ENCODE measurements at places on chromosomes 3 and 15.
A peak's percentile ranks its signal among the peaks of the same experiment; 100 is the strongest.

GRCh38 chr3:116299646-116300081 is 145.6 kb downstream of the LSAMP start:
- DNase-seq = no peak

DNA sequence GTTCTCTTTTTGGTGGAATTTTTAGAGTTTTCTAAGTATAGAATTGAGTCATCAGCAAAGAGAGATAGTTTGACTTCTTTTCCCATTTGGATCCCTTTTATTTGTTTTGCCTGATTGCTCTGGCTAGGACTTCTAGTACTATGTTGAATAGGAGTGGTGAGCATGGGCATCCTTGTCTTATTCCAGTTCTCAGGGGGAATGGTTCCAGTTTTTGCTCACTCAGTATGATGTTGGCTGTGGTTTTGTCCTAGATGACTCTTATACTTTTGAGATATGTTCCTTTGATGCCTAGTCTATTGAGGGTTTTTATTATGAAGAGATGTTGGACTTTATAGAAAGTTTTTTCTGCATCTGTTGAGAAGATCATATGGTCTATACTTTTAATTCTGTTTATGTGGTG is 72.5 kb downstream of the TNFAIP8L3 start:
- DNase-seq = no peak

GRCh38 chr3:196194542-196194915 is 16.7 kb downstream of the ZDHHC19 start:
- peak; percentile 89 for DNase-seq

DNA sequence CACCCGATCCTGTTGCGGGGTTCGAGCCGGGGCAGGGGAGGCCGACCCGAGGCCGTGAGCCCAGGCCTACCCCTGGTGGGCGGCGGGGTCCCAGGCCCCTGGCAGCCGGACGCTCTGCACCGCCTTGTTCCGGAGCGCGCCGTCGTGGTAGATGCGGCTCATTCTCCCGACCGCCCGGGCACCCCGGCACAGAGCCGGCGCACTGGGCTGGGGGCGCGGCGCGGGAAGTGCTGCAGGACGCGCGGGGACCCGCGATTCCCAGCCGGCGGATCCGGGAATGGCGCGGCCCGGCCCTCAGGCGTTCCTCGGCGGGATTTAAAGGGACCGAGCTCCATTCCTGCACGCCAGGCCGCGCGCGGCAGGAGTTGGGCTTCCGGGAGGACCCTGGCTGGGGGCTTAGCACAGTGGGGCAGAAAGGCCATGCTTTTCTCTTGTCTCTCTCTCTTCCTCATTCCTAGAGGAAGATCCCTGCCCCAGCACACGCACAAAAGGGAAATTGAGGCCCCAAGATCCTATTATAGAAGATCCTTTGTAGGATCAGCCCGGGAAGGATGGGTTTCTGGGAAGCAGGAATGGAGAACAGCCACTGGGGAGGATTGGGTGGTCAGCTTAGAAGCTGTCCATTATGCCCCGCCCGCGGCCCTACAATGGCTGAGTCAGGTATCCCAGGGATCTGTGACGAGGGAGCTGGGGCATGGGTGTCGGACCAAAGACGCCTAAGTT is at the start of gene ARPIN:
Gene ARPIN (minus strand): TSS at position 279 of the 723 bp plus-strand sequence. CDS start 117 bp downstream, at position 162.
- DNase-seq = no peak

DNA sequence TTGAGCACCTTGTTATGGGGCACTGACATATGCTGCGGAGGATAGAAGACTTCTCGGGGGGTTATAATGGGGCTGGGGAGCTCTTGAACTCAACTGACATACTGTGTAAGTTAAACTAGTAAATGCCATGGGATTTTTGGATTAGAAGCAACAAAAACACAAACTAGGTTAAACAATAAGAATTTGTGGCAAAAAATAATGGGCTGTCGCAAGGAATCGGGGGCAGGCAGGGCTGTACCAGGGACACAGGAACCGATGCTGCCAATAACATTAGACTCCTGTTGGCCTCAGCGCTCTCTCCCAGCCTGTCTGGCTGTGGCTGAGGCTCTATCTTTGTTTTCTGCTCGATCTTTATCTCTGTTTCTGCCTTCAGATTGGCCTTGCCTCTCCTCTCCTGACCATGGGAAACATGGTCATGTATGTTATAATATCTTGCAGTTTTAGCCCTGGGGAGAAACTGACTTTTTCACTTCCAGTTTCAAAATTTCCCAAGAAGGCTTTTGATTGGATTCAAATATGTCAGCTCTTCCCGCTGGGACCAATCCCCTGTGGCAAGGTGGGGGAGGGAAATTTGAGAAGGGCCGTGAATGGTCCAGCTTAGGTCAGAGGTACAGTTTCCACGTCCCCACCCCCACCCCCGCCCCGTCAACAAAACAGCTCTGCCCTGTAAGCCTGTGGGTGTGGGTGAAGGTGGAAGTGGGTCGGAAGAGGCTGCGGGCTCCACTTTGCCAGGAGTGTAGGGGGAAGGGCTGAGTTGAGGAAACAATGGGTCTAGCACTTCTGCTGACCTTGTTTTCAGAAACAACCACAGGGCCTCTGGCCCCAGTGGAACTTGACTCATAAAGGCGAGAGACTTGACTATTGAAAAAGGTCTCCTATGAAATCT is 161.1 kb upstream of the TBL1XR1 start:
- peak; percentile 89 for DNase-seq

- peak; percentile 31 for DNase-seq
These were observed 29.9 kb downstream of the SPG11 start for GRCh38 chr15:44633603-44634002.

- DNase-seq = no peak
These were observed 57.6 kb downstream of the ANP32A start for GRCh38 chr15:68763063-68763462.

DNA sequence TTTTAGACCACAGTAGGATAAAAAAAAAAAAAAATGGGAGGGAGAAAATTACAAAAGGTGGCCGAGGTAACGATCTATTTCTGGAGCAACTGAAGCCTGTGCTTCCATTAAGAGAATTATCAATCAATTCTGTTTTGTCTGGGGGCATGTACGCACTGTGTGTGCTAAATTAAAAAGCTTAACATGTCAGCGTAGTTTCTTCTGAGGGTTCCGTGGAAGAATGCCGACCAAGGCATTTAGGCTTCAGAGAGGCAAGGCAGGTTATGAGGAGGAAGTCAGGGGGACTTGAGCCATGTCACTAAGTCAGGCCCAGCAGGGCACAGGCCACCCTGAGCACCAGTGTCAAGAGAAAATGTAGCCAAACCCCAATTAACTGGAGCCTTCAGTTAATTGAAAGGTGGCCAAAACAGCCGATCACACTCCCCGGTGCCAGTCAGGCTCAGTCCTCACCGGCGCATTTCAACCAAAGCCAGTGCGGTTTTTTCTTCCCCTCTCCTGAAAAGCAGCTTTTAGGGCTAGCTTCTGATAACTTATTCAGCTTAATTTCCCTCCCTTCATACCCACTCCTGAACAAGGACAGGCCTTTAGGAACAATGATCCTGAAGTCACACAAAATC is 113.9 kb downstream of the MEGF11 start:
- no peak for DNase-seq
